Activated CD8-positive, alpha-beta memory T cell treated with anti-CD3 and anti-CD28 coated beads for 1 hour (primary cell): ENCODE measurements at places on chromosomes 7 and 10.

- DNase-seq: no peak
Measured at GRCh38 chr10:75660823-75661222, 229.4 kb downstream of the LRMDA start.

DNA sequence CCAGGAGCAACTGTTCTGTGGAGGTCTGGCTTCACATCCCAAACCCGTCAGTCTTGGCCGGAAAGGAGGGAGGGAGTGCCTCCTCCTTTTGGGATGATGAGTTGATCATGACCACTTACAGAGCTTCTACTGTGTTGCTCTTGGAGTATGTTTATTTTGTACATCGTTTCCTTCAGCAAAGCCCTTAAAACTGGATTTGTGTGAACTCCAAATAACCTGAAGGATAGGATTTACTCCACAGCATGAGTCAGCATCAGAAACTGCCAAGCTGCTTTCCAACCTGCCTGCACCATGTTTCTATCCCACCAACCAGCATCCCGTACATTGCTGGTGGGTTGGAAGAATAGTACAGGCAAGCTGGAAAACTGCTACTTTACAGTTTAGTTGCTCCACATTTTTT, 3.5 kb downstream of the CCDC201 start:
- DNase-seq: no peak

- no peak for DNase-seq
Measured at GRCh38 chr7:121940918-121941317, 68.0 kb downstream of the PTPRZ1 start.

DNA sequence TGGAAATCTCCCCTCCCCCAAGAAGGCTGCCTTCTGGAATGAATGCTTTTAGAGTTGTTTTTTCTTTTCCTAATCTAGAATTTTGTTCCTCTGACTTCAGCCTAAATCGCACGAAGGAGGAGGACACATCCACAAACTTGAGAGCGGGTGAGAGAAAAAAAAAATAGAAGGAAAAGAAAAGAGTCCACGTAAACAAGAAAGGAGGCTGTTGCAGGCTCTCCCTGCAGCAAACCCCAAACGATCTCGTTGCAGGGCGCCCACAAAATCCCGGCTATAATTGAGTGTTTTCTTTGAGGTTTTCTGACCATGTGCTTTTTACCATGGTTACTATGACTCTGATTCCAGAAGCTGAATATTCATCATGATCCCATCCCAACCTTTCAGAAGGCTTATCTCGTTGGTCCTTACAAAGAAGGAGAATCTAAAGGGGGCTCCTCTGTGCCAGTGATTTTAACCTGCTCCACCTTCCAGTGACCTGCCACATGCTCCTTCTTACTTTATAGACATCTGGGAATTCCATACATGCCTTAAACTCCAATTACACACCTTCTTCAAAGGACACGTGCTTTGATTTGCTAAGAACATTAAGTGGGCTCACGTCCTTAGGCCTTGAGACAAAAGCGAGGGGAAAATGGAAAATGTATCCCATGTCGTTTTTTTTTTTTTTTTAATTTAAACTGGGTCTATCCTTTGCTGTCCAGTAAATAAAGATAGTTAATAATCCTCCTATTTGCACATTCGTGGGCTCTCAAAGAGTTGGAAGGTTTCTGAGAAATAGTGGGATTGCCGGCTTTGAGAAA, 5.8 kb downstream of the TWIST1 start:
- no peak for DNase-seq

GRCh38 chr10:7487528-7487927, 76.7 kb upstream of the SFMBT2 start:
- no peak for DNase-seq

DNA sequence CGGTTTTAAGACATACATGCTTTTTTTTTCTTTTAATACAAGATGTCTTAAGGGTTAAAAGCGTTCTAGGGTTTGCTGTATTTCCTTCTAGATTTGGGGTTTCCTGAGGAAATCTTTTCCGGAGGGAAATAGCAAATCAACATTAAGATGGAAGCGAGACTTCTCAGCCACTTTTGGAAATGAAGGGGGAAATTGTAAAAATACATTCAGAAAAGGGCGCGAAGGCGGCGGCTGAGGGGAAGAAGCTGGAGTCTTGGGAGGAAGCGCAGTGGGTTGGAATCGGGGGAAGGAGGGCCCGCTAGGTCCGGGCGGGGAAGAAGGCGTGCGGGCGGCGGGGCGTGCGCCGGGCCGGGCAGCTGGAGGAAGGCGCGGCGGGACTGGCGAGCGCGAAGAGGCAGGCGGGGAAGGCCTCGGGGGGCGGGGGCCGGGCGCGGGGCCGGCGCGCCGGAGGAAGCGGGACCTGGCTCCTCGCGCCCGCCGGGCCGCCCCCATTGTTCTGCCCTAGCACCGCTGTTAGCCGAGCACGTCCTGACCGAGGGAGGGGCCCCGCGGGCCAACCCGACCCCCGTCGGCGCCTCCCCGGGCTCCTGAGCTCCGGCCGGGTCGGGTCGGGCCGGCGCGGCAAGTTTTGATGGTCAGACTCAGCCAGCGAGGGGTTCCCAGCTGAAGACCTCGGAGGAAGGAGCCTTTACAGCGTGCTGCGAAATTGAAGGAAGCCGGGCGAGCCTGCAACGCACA, 1.5 kb upstream of the SKIDA1 start:
- no peak for DNase-seq

- no peak for DNase-seq
Measured at GRCh38 chr10:34102237-34102673, 712.8 kb downstream of the PARD3 start.

DNA sequence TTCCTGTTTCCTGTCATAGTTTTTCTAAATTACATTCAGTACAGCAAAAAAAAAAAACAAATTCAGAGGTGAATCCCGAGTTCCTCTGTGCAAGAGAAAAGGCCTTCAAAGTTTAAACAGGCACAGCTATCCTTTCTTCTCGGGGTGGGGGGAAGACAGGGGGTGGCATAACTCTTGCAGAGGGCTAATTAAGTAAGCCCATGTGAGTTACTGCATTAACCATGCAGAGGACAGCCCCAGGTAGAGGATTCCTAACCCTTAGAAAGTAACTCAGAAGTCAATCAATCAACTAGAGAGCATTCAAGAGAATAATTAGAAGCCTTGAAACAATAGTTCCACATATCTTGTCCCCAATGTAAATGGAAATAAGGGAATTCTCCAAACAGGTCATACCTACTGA, 170.9 kb downstream of the CSTF2T start:
- DNase-seq: no peak
